ENCODE measurements at places on chromosomes 11 and 22.

- DNase-seq, result no peak
Measured at GRCh38 chr22:22180738-22181285, 63.8 kb upstream of the VPREB1 start.

DNA sequence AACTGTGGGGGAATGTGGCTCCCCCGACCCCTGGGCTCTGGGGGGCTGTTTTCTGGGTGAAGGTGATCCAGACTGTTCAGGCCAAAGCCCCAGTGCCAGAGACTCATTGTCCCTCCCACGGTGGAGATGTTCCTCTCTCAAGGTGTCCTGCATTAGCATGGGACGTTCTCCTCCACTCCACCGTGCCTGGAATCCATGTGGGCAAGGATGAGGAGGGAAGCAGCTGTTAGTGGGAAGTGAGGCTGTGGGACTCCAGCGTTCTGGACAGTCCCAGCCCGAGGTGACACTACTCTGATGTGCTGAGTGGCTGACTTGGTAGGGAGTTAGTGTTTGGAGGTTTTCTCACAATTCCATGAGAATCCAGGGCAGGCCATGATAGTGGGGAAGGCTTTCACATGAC, 31.4 kb upstream of the CLDN5 start:
- DNase-seq, result no peak

DNA sequence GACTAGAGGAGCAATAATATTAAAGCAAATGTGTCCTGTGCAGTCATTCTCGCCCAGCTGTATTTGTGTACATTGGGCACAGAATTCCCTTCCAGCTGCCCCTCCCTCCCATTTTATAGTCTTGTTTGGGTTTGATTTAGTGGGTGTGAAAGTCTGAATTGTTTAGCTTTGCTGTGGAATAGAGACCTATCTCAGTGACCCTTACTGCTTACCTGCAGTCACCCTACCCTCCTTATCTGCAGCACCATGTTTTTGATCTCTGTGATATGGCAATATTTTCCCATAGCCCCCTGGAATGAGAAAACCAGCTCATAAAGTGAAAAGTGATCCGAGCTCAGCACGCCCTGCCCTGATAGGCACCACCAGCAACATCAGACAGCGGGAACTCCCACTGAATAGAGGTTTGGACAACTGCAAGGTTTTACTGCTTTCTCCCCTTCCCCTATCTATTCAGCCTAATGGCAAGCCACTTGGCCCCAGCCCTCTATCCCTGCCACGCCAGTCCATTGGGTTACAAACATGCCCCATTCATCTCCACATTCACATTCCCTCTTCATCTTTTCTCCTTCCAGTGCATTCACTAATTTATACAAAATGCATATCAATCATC, 199.0 kb downstream of the ETS1 start:
- no peak for DNase-seq

DNA sequence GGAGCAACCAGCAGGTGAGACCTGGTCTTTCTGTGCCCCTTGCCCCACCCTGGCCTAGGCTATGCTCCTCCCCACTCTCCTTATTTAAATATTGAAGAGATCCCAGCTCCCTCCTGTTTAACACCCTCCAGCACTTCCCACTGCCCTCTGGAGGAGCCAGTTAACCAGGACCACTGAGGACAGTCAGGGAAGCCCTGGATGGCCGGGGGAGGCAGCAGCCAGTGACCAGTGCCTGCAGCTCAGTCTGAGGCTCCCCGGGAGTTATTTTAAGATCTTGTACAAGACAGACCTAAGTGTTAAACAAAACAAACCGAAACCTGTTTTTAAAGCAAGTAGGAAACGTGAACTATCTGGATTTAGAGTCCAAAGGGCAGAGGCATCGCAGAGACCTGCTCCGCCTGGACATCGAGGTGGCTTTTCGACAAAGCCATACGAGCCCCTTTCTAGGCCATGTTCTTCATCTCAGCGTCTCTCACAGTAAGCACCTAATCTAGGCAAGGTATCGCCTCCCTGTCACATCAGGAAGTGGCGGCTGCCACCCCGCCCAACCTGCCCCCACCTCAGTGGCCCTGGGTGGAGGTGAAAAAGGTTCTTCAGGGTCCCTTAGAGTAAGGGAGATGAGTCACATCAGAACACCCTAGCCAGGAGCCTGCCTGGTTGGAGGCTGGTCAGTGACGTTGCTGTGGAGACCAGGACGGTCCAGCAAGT, 35.2 kb downstream of the TRMU start:
- peak; percentile 82 for DNase-seq

DNA sequence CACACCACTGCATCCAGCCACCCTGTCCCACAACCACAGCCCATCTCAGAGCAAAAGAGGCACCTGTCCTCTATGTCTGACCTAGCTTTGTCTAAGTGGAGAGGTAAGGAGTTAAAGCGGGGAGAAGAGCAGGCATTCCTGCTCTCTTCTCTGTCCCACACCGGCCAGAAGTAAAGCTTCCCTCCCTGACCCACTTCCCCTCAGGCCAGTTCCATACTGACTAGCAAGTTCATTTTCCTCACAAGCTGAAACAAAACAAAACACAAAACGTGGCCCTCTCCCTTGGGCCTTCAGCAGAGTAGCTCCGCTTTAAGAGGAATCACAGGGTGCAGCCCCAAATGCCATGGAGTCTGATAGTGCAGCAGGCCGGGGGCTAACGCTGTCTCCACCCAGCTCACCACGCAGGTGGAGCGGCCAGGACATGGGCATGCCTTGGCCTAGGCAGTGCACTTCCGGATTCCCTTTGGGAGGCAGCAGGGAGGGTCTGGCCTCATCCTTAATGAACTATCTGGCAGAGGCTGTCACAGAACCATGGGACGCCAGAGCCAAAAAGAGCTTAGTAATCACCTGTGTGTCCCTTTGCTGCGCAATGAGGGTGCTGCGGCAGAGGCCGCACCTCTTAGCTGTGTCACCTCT, 34.0 kb downstream of the FLI1 start:
- DNase-seq, result no peak

DNA sequence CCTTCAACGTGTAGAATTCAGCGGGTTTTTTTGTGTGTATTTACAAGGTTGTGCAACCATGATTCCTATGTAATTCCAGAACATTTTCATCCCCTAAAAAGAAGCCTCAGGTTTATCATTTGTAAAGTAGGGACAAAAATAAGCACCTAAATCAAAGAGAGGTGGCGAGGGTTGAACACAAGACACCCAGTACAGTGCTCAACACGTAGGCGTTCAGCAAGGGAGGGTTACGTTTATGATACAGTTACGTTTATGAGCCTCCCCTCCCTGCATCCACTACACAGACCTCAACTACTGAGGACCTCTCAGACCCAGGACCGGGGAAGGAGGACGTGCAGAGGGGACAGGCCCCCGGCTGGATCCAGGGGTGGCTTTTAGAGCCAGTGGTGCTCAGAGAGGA, 44.7 kb downstream of the FLRT1 start:
- no peak for DNase-seq

- no peak for DNase-seq
Measured at GRCh38 chr22:45911601-45912271, 65.2 kb downstream of the WNT7B start.

- DNase-seq, result no peak
Measured at GRCh38 chr11:131423688-131424087, 53.3 kb downstream of the NTM start.

DNA sequence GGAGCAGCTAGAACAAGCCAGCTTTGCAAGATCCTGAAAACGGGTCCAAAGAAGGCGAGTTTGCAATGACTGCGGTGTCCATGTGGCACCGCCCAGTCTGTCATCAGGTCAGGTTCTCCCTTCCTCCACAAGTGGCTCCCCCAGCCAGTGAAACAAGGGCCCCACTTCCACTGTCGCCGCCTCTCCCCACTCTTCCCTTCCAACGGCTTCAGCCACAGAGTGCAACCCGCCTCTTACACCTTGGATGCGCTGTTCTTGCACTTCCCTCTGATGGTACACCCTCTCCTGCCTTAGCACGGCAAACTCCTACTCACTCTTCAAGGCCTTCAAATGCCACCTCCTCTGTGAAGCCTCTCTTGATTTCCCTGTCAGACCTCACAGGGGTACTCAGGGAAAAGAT, 10.8 kb upstream of the TCF20 start:
- DNase-seq, result no peak

- DNase-seq, result no peak
Measured at GRCh38 chr11:102640946-102641345, 15.8 kb upstream of the MMP20 start.

DNA sequence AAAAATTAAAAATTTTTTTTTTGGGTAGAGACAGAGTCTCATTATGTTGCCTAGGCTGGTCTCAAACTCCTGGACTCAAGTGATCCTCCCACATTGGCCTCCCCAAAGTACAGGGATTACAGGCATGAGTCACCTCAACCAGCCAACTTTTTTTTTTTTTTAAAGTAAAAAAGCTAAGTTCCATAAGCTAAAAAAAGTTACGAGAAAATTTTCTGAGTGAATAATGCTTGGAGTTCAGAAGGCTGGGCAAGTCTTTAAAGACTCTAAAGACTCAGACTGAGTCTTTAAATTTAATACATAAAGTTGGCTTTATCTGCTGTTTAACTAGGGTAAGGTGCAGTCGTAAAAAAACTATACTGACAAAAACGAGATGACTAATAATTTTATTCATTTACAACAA, 5.6 kb downstream of the DDX6 start:
- peak; percentile 40 for DNase-seq

DNA sequence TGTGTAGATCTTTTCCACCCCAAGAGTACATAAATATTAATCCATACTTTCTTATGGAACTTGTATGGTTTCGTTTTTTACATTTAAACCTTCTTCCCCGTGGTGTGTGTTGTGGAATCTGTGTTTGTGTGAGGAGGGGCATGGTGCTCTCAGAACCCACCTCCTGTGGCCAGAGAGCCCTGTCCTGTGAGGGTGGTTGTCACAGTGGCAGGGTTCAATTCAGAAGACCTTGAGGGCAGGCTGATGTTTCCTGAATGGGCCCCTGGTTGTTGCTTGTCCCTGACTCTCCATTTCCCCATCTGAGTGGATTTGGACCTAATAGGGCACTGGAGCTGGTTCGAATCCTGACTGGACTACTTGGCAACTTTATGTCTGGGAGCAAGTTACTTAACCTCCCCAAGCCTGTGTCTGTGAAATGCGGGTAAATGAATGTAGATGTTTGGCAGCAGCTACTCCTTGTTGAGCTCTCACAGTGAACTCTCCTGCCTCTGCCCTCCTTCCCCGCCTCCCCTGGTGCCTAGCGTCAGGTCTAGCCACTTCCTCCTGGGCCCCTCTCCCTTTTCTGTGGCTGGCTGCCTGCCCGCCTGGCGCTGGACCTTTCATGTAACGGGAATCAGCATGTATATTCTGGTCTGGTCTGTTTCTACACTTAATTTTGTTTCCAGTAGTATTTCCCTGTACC, 7.3 kb downstream of the NEAT1 start:
- peak; percentile 58 for DNase-seq

DNA sequence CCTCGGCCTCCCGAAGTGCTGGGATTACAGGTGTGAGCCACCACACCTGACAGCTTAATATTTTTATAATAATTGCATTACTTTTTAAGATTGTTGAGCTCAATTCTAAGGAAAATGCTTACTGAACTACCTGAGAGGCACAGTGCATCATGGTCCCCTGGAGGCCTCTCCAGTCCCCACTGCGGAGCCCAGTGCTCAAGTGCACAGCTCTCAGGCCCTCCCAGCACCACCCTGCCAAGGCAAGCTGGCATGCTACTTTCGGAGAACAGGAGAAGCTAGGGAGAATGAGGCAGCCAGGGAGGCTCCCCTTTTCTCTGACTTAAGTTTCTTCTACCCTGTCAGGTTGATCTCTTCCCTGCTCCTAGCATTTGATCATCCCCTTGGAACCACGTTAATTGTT, 64.2 kb upstream of the CECR2 start:
- DNase-seq, result no peak

DNA sequence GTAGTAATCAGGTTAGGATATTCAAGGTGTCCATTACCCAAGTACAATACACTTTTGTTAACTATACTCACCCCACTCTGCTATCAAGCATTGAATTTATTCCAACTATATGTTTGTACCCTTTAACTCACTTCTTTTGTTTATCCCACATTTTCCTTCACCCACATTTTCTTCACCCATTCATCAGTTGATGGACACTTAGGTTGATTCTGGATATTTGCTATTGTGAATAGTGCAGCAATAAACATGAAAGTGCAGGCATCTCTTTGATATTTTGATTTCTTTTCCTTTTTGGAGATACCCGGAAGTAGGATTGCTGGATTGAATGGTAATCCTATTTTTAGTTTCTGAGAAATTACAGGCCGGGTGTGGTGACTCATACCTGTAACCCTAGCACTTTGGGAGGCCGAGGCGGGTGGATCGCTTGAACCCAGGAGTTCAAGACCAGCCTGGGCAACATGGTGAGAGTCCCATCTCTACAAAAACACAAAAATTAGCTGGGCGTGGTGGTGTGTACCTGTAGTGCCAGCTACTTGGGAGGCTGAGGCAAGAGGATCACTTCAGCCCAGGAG, 6.5 kb downstream of the TMEM25 start:
- no peak for DNase-seq

DNA sequence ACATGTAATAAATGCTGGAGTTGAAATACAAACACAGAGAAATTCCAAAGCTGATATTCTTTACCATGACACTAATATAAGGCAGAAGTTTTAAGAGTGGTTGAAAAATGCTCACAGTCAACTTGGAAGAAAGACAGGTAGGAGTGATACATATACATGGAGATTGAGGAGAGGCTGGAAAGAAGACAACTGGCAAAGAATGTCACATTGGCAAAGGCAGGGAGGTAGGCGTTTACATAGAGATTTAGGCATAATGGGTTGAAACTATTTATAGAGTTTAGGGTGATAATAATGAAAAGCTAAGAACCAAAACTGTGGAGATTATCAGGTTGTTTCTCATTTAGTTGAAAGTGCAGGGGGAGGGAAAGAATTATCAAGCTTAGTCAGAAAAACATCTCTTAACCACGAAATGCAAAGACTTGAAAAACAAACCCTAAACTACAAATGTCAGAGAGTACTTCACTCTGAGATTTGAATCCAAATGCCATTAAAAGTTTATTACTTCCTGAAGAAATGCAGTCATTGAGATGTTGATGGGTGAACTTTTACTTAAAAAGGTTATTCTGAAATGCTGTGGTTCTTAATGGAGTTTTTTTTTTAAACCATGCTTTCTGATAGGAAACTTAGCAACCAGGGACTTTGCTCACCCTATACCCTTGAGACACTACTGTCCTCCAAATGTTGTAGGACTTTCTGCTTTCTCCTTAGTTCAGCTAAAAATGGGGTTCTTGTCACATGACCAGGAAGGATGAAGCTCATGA, 138.4 kb upstream of the CCDC90B start:
- no peak for DNase-seq

DNA sequence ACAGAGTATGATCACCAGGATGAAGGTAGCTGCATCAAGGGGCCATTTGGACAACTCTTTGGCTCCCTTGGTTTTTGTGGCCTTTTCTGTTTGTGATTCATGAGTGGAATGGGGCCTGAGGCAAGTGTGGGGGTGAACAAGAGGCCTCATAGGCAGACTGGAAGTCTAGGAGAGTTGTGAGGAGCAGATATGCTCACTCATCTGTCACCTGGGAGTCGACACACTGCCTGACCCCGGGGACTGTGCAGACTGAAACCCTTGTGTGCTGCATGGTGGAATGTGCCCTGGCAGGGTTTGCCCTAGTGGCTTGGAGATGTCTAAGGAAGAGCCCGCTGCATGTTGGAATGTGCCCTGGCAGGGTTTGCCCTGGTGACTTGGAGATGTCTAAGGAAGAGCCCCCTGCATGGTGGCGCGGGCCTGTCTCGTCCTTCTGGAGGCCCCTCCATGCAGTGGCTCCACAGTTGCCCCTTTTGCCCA, 60.0 kb downstream of the MED15 start:
- DNase-seq, result no peak
